ENCODE measurements at places on chromosomes 2 and 18.

- peak overlapping the region; percentile 7 for H3K27ac ChIP-seq
- H3K36me3 ChIP-seq = no peaks in the 10 kb centered on the region
- peaks cover 17% of the 10 kb centered on the region for H3K4me1 ChIP-seq
- H3K27me3 ChIP-seq = peaks cover 2% of the 10 kb centered on the region
- no peak overlapping the region for H3K4me3 ChIP-seq
Observed at GRCh38 chr2:924701-925100, 25.9 kb upstream of the SNTG2 start.

DNA sequence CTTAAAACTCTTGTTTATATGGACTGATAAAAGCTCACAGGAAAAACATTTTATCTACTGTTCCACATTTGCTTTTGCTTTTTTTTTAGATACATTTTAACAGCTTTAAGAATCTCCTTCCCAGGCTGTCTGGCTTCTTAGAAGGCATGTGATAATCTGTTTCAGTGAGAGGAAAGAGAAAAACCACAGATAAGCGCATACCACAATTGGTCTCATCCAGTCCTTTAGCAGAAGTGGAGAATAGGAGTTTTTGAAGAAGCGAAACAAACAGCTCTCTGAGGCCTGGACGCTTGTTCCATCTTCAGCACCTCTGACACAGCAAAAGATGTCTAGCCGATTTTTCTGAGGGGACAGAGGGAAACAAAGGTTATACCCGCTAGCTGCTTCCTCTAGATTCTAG, 37.6 kb downstream of the RMC1 start:
- no peaks in the 10 kb centered on the region for H3K27me3 ChIP-seq
- H3K4me1 ChIP-seq = no peaks in the 10 kb centered on the region
- peaks cover 43% of the 10 kb centered on the region for H3K36me3 ChIP-seq
- no peak overlapping the region for H3K27ac ChIP-seq
- no peak for DNase-seq

DNA sequence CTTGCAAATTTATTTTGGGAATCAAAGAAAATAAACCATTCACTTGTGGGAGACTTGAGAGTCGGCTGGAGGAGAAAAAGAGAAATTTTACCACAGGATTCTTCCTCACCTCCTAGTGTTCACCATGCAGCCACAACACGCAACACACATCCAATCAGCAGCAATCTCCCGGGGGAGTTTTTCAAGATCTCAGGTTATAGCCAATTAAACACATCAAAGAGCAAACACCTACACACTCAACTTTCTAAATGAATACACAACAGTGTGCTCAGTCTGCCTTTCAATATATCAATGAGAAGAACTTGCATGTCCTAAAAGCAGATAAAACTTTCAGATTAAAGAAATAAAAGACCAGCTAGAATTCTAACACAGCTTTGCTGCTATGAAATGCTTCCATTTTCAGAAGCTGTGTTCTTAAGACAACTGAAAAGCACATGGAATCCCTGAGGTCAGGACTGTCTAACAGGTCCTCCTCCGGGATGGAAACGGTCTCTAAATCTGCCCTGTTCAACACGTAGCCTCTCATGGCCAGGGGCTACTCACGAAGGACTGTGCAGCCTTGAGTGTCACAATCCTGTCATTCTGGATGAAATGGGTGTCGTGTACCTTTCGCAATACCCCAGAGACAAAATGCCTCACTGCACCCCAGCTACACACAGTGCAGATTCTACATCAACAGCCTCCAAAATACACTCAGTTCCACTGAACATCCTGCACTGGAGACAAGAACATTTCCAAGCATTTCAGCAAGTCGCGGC, 84.2 kb downstream of the ZNF516 start:
- H3K36me3 ChIP-seq = no peaks in the 10 kb centered on the region
- H3K27ac ChIP-seq = no peak overlapping the region
- no peak overlapping the region for H3K4me3 ChIP-seq
- no peaks in the 10 kb centered on the region for H3K4me1 ChIP-seq
- DNase-seq = no peak

DNA sequence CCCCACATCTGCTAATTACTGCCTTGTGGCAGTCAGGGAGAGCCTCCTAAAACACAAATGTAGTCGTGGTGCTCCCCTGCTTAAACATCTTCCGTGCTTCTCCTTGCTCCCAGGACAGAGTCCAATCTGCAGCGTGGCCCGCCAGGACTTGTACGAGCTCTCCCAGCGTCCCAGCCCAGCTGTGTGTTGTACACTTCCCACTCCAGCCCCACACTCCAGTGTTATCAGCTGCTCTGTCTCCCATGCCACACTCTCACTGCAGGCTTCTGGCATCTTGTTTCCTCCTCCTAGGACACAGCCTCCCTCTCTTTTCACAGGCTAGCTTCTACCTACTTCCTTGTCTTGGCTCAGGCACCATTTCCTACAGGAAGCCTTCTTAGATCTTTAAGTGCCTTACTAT, 199.4 kb downstream of the ALPK2 start:
- H3K4me3 ChIP-seq = no peak overlapping the region
- no peak for DNase-seq

GRCh38 chr2:59182249-59182648, 941.1 kb upstream of the FANCL start:
- H3K4me3 ChIP-seq = no peak overlapping the region
- peak; percentile 57 for DNase-seq
- no peaks in the 10 kb centered on the region for H3K36me3 ChIP-seq
- no peak overlapping the region for H3K27ac ChIP-seq
- H3K27me3 ChIP-seq = no peaks in the 10 kb centered on the region
- peaks cover 3% of the 10 kb centered on the region for H3K4me1 ChIP-seq

GRCh38 chr2:238652053-238652770, 195.7 kb upstream of the TWIST2 start:
- no peak overlapping the region for H3K27ac ChIP-seq
- H3K4me3 ChIP-seq = no peak overlapping the region
- H3K36me3 ChIP-seq = no peaks in the 10 kb centered on the region
- peaks cover 6% of the 10 kb centered on the region for H3K4me1 ChIP-seq
- no peaks in the 10 kb centered on the region for H3K27me3 ChIP-seq

GRCh38 chr2:100935372-100935752, 66.7 kb upstream of the RPL31 start:
- H3K27me3 ChIP-seq = no peaks in the 10 kb centered on the region
- H3K36me3 ChIP-seq = no peaks in the 10 kb centered on the region
- H3K4me1 ChIP-seq = no peaks in the 10 kb centered on the region
- no peak for DNase-seq

DNA sequence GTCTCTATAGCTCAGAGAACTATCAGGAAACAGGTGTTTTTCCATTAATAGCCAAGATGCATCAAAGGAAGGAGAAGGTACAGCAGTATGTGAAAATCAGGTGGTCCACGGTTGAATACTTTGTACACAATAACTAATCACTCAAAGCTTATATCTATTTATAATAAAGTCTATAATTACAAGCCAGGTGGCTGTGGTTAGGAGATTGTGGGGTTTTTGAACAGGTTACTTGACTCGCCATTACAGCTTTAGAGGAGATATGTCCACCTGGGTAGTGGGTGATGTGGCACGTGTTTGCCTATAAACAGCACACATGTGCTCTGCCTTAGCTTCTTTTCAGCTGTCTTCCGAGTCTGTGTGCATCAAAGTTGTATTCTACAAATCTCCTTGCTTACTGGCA, 892.2 kb upstream of the ZEB2 start:
- no peaks in the 10 kb centered on the region for H3K36me3 ChIP-seq
- no peaks in the 10 kb centered on the region for H3K27me3 ChIP-seq
- DNase-seq = no peak

- H3K27ac ChIP-seq = no peak overlapping the region
- H3K36me3 ChIP-seq = no peaks in the 10 kb centered on the region
- DNase-seq = no peak
- no peak overlapping the region for H3K4me3 ChIP-seq
Observed at GRCh38 chr18:51943281-51943680, 396.7 kb upstream of the DCC start.

- no peaks in the 10 kb centered on the region for H3K36me3 ChIP-seq
- no peak overlapping the region for H3K4me3 ChIP-seq
- H3K27me3 ChIP-seq = no peaks in the 10 kb centered on the region
Observed at GRCh38 chr2:239235311-239235710, 165.5 kb downstream of the HDAC4 start.

DNA sequence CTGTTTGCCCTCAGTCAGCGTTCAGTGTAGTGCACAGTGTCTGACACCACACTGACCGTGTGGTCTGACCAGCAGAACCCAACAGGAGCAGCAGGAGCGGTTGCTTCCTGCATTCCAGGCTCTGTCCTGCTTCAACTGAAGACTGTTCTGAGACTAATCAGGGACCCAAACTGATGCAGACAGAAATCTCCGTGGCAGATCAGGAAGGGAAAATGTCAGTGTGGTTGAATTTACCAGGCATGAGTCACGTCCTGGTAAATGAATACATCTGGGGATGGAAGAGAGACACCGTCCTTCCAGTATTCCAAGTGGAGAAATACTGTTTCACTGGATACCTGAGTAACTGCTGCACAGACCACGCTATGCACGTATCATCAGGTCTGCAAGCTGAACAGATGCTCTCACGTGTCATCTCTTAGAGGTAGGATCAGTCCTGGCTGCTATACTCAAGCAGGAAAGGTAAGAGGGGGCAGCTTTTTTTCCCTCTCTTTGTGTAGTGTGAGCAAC, 223.6 kb upstream of the EPAS1 start:
- no peaks in the 10 kb centered on the region for H3K4me1 ChIP-seq
- H3K4me3 ChIP-seq = no peak overlapping the region
- no peak for DNase-seq

GRCh38 chr2:227450311-227450841, 21.6 kb upstream of the AGFG1 start:
- H3K4me1 ChIP-seq = no peaks in the 10 kb centered on the region
- H3K27me3 ChIP-seq = no peaks in the 10 kb centered on the region
- no peak for DNase-seq

GRCh38 chr2:37405781-37406180, 61.4 kb downstream of the QPCT start:
- no peak for DNase-seq
- H3K27me3 ChIP-seq = no peaks in the 10 kb centered on the region
- H3K27ac ChIP-seq = no peak overlapping the region
- no peaks in the 10 kb centered on the region for H3K36me3 ChIP-seq

DNA sequence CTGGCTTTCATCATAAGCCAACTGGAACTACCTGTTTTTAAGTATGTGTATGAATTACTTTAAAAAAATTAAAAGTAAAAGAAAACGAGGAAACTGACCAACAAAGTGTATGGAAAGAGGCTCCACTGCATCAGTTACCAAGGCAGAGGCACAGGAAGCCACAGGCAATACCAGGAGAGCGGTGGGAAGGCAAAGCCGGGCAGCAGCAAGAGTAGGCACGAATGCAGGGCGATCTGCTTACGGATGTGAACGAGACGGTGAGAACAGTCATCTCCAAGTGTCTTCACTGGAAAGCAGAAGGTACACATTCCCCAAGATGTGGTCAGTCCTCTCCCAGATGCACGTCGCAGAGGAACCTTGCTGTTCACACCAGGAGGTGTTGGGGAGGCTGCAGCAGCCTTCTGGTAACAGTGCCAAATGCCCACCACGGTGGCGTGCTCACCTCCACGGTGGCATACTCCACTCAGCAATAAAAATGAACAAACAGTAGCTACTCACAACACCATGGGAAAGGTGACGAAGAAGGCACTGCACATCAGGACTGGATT, 43.1 kb downstream of the HS6ST1 start:
- H3K4me3 ChIP-seq = no peak overlapping the region
- H3K27ac ChIP-seq = no peak overlapping the region
- H3K4me1 ChIP-seq = no peaks in the 10 kb centered on the region
- H3K36me3 ChIP-seq = peaks cover 12% of the 10 kb centered on the region

DNA sequence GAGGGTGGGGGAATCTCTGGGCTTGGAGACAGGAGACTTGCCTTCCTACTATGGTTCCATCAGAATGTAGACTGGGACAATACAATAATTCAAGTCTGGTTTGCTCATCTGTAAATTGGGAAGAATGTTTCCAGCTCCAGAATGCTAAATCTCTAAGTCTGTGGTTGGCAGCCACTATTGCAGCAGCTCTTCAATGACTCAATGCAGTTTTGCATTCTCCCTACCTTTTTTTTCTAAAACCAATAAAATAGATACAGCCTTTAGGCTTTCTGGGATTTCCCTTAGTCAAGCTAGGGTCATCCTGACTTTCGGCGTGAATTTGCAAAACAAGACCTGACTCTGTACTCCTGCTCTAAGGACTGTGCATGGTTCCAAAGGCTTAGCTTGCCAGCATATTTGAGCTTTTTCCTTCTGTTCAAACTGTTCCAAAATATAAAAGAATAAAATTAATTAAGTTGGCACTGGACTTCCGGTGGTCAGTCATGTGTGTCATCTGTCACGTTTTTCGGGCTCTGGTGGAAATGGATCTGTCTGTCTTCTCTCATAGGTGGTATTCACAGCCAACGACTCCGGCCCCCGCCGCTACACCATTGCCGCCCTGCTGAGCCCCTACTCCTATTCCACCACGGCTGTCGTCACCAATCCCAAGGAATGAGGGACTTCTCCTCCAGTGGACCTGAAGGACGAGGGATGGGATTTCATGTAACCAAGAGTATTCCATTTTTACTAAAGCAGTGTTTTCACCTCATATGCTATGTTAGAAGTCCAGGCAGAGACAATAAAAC, 6.5 kb downstream of the TTR start:
- DNase-seq = no peak
- H3K4me1 ChIP-seq = no peaks in the 10 kb centered on the region
- no peaks in the 10 kb centered on the region for H3K36me3 ChIP-seq
- H3K27me3 ChIP-seq = no peaks in the 10 kb centered on the region
- no peak overlapping the region for H3K27ac ChIP-seq
- no peak overlapping the region for H3K4me3 ChIP-seq

DNA sequence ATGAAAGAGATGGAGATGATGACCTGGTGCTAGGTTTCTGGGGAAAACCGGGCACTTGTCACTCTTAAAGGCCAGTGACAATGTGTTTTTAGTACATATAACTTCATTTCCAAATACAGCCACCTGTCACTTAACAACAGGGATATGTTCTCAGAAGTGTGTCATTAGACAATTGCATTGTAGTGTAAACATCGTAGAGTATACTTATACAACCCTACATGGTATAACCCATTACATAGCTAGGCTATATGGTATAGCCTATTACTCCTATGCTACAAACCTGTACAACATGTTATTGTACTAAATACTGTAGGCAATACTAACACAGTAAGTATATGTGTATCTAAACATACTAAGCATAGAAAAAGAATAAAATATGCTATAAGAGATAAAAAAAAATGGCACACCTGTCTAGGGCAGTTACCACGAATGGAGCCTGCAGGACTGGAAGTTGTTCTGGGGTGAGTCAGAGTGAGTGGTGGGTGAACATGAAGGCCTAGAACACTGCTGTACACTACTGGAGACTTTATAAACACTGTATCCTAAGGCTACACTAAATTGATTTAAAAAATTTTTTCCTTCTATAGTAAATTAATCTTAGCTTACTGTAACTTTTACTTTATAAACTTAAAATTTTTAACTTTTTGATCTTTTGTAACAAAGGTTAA, 123.2 kb downstream of the THADA start:
- no peaks in the 10 kb centered on the region for H3K36me3 ChIP-seq
- no peak for DNase-seq
- H3K27ac ChIP-seq = no peak overlapping the region
- no peaks in the 10 kb centered on the region for H3K4me1 ChIP-seq
- H3K27me3 ChIP-seq = no peaks in the 10 kb centered on the region

GRCh38 chr2:222281506-222281905, 17.3 kb downstream of the PAX3 start:
- peaks cover 3% of the 10 kb centered on the region for H3K4me1 ChIP-seq
- H3K27me3 ChIP-seq = peaks cover 16% of the 10 kb centered on the region
- H3K4me3 ChIP-seq = no peak overlapping the region

All from H1 (cell line).